GDM1 (cell line): ENCODE measurements at places on chromosomes 12 and 14.

GRCh38 chr14:66380143-66380542 lies 106.0 kb upstream of the CCDC196 start:
- DNase-seq, result no peak

GRCh38 chr12:31702047-31702446 lies 26.8 kb downstream of the AMN1 start:
- peak; percentile 9 for DNase-seq

DNA sequence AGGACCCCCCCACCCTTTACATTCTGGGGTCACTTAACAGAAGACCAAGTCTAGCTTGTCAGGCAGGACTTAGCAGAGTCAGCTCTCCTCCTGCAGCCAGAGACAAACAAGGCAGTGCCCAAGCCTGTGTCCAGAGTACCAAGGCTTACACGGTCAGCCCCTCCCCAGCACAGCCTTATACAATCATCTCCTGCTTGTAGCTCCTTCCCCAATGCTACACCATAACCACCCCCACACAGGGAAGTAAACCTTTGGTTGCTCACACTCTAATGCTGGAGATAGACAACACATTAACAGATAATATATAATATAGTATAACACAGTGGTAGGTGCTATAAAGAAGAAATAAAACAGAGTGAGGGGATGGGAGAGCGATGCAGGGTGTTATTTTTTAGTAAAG lies 175.4 kb upstream of the PWP1 start:
- DNase-seq, result no peak

DNA sequence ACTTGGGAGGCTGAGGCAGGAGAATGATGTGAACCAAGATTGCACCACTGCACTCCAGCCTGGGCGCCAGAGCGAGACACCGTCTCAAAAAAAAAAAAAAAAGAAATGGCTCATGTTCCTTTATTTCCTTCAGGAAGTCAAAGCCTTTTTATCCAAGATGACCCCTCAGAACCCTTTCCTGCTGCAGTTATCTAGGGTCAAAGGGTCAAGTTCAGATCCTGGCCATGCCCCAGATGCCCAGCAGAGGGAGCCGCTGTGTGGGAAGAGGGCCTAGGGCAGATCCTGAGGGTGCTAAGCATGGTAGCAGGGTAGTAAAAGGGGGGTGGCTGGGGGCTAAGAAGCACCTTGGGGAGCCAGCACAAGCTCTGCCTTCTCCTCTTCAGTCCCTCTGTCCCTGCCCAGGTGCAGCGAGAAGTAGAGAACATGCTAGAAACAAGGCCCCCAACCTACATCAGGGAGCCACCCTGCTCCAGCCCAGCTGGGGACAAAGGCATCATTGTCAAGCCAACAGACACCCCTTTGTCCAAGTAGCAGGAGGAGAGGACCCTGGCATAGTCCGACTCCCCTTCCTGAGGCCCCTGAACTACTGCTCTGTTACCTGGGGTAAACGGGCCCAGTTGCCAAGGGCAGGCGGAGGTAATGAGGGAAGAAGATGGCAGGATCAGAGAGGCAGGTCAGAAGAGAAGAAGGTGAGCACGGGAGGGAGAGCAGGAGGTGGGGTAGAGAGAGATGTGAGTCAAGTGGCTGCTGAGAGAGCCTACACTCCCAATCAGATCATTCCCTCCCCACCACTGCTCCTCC lies 6.5 kb downstream of the NFE2 start:
- DNase-seq, result peak; percentile 30

- DNase-seq, result no peak
Measured at GRCh38 chr12:11703378-11703777, 53.9 kb downstream of the ETV6 start.

GRCh38 chr12:60195483-60195882 lies 599.7 kb downstream of the SLC16A7 start:
- no peak for DNase-seq

DNA sequence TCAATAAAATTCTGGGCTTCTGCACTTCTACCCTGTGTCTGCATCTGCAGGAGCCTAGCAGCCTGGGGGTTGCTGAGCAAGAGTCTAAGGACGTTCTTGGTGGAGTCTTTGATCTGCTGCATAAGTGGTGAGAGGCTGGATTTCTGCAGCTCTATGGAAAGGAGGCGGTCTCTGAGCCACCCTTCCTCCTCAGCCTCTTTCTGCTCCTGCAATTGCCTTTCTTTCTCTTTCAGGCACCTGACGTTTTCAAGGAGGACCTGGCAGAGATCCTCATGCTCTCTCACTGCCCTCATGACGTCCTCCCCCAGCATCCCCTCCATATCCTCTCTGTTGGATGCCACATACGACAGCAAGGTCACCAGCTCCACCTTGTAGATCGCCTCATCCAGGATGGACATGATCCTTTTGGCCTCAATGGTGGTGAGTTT lies 13.6 kb upstream of the TPCN1 start:
- DNase-seq, result peak; percentile 50

DNA sequence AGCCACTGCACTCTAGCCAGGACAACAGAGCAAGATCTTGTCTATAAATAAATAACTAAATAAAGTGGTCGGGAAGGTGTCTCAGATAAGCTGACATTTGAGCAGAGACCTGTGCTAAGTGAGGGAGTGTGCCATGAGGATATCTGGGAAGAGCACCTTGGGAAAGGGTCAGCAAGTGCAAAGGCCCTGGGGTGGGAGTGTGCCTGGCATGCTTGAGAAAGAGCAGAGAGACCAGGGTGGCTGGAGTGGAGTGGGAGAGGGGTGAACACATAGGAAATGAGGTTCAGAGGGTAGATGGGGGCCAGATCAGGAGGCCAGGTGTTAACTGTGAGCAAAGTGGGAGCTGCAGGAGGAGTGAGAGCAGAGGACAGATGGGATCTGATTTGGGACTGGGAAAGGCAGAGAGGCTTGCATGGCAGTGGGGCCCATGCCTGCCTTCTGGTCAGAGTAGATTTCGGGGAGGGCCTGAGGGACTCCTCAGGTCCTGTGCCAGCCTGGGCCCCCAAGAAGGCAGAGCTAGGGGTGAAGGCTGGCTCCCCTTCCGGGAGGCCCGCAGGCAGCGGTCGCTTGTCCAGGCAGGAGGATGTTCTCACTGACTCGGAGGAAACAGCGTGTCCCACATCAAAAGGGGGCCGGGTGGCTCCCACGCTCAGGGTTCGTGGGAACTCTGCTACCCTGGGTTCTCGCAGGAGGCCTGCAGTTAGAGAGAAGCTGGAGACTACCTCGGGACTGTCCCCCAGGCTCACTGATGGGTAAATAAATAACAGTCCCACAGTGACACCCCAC lies 32.6 kb downstream of the DTX1 start:
- DNase-seq, result no peak

DNA sequence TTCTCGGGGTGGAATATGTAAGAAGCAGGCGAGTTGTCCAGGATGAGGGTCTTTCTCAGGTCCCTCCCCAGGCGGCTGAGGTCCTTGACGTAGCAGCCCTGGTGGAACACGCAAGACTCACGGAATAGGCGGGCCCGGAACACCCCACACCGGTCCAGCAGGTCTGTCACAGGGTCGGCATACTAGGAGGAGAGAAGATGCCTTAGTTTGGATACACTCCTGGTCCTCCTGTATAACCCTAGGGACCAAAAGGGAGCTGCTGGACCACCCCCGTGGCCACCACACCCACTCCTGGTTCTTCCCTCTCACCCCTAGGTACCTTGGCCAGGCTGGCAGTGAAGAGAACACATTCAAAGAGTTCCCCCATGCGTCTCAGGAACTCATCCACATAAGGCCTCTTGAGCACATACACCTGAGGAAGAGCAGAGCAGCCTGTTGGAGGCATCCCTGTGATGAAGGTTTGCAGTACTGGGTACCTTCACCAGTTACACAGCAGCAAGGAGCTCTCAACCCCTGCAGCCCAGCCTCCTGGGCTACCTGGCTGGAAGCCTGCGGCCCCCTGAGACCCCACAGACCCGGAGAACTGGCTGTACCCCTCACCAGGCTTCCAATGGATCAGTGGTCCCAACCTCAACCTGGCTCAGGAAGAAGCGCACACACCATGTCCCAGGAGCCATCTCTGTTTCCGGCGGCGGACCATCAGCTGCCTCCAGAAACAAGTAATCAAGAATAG lies 5.5 kb upstream of the AVIL start:
- no peak for DNase-seq

DNA sequence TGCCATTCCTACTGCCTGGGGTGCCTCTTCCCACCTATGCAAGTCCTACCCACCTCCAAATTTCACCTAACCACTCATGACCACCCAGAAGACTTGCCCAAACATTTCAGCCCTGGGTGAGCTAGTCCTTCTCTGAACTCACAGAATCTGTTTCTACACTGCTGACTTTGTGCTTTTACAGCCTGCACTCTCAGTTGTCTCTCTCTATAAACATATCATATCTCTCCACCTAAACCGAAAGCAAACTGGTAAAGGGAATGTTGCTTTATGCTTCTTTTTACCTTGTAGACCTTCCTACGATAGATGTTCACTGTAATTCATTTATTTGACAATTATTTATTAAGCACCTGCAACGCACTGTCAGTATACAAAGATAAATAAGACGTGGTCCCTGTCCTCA lies 38.1 kb upstream of the RNASE3 start:
- DNase-seq, result no peak
